ENCODE measurements at places on chromosomes 11 and 22. TPM values are rescaled to one million over a fixed set of nuclear protein-coding genes. Genes with fewer than 3 reads are reported as not detected.

The HPX gene
- polyA plus RNA-seq: not detected

The PTPN5 gene
- not detected for polyA plus RNA-seq

The RBFOX2 gene
- polyA plus RNA-seq: 0.68 TPM

The HBG1 gene
- not detected for polyA plus RNA-seq

The TPBGL gene
- polyA plus RNA-seq: 0.10 TPM

The RAB3IL1 gene
- not detected for polyA plus RNA-seq

The PARVA gene
- polyA plus RNA-seq: 0.75 TPM

The MYEOV gene
- polyA plus RNA-seq: not detected

The OR4D5 gene
- polyA plus RNA-seq: not detected

The HARBI1 gene
- 10.6 TPM for polyA plus RNA-seq

The OR8A1 gene
- polyA plus RNA-seq: not detected

The EFCAB6 gene
- polyA plus RNA-seq: 0.15 TPM

The SHISAL1 gene
- not detected for polyA plus RNA-seq

The RAC2 gene
- 724 TPM for polyA plus RNA-seq

The HDAC10 gene
- polyA plus RNA-seq: 6.8 TPM

The OR10A2 gene
- polyA plus RNA-seq: not detected

The ZNF215 gene
- polyA plus RNA-seq: not detected

The FIBIN gene
- not detected for polyA plus RNA-seq

The TNNT3 gene
- polyA plus RNA-seq: not detected

The SLC17A6 gene
- not detected for polyA plus RNA-seq

The GGTLC2 gene
- not detected for polyA plus RNA-seq

The CHADL gene
- polyA plus RNA-seq: 0.10 TPM

The DDB1 gene
- polyA plus RNA-seq: 141 TPM

The TRPC6 gene
- polyA plus RNA-seq: not detected

The USP2 gene
- not detected for polyA plus RNA-seq

The EMID1 gene
- 0.11 TPM for polyA plus RNA-seq

The KRTAP5-3 gene
- not detected for polyA plus RNA-seq
